ENCODE measurements at places on chromosomes 11 and 22.

GRCh38 chr11:95153857-95154246, 64.2 kb downstream of the ENDOD1 start:
- no peak for DNase-seq

DNA sequence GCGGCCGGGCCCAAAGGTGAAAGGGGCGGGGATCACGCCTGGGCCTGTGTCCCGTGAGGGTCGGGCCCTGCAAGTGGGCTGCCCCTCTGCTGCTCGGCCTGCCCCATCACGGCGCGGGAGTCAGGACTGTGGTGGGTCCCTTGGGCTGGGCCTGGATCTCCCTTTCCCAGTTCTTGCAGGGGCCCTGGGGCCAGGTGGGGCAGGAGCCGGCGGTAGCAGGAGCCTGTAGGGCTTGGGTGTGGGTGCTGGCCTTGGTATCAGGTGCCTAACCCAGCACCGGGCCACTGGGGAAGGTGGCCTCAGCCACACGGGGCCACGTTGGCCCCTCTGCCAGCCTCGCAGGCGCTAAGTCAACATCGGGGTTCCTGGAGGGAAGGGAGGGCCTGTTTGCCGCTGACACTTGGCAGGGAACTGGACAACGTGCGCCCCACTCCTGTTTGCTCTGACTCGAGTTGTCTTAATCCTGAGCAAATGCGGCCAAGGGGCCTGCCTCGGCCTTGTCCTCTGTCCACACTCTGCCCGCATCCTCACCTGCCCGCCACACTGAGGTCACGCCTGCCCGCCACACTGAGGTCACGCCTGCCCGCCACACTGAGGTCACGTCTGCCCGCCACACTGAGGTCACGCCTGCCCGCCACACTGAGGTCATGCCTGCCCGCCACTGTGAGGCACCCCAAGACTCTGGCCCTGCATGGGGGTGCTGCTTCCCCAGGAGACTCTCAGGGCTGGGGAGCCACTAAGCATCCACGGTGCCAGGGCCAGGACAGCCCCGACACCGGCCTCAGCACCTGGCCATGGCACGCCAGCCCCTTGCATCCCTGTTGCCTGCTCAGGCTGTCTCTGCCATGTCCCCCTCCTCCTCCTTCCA, 14.2 kb upstream of the MUC5B start:
- DNase-seq: no peak

DNA sequence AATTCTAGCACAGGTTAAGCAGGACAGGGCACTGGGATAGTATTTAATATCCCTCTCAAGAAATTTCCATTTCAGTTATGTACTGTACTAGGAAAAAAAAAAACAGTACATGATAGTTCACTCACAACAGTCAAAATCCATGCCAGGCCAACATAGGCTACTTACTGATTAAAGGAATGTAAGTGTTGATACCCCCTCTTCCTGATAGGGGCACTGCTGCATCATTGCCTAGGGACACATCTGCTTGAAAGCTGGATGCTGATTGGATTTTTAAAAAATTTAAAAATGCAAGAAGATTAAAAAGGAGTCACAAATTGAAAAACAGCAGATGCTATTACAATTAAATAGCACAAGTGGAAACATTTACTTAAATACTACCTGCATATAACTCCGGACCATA, 43.4 kb downstream of the APOL5 start:
- no peak for DNase-seq

DNA sequence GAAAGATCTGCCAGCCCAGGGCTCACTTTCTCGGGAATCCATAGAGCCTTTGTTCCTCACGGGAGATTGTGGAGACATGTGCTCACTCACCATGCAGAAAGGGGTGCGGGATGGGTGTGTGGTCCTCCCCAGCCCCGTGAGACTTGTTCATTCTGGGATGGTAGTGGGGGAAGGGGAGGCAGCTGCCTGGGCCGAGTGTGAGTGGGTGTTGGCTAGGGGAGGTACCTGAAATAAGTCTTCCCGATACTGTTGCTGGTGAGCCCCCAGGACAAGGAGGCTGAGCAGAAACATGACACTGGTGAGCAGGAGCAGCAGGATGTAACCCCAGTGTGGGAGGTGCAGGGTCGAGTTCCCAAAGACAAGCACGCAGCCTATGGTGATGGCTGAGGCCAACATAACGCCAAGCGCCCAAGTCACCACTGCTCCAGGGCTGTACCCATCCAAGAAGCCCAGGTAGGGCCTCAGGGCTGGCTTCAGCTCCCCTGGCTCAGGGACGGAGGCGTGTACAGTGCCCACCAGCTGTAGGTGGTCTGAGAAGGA, 2.8 kb downstream of the SLC7A4 start:
- no peak for DNase-seq

DNA sequence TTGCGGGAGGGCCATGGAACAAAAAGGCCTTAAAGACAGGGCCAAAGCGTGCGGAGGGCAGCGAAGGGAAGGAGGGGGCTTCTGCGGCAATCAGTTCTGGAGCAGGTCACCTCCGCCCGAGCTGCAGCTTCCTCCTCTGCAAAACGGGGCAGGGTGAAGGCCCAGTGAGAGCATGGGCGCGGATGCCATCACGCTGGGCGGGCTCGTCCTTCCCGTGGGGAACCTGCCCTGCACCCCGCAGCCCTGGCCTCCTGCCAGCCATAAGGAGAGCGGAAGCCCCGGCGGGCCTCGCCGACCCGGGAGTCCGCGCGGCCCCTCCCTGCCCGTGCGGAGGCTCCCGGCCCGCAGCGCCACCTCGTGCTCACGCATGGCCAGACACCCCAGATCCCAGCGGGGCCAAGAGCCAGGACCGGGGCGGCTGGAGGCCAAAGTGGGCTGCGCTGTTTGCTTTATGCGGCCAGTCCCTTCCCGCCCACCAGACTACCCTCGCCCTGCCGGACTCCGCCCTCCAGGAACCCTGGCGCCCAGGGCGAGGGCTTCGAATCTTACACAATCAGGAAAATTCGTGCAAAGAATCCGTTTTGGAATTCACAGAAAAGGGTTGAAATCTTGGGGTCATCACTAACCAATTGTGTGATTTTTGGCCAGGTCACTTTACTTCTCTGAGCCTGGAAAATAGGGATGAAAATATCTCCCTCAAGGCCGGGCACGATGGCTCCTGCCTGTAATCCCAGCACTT, 16.1 kb downstream of the TSKU start:
- peak; percentile 66 for DNase-seq

- DNase-seq: no peak
Observed at GRCh38 chr11:61447601-61448551, 18.0 kb downstream of the SDHAF2 start.

GRCh38 chr11:70833554-70833953, 418.8 kb downstream of the SHANK2 start:
- no peak for DNase-seq

DNA sequence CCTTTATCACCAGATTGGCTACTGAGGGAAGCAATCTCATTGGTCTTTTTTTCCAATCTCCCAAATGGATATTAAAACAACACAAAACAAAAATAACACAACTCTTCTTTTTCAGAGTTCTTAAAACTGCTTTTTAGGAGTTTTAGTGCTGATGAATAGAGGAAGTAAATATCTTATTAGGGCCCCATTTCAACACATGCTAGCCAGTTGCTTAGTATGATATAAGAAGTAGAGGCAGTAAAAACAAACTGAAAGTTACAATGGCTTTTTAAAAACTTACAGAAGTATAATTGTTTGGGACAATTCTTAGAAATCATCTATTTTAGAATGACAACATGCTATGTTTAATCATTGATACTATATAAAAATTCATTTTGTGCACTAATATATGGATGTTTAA, 3.4 kb downstream of the C11orf71 start:
- no peak for DNase-seq

- no peak for DNase-seq
Observed at GRCh38 chr11:113873236-113873626, 2.1 kb downstream of the USP28 start.

- DNase-seq: no peak
Observed at GRCh38 chr11:57772562-57772961, 11.0 kb downstream of the CTNND1 start.

DNA sequence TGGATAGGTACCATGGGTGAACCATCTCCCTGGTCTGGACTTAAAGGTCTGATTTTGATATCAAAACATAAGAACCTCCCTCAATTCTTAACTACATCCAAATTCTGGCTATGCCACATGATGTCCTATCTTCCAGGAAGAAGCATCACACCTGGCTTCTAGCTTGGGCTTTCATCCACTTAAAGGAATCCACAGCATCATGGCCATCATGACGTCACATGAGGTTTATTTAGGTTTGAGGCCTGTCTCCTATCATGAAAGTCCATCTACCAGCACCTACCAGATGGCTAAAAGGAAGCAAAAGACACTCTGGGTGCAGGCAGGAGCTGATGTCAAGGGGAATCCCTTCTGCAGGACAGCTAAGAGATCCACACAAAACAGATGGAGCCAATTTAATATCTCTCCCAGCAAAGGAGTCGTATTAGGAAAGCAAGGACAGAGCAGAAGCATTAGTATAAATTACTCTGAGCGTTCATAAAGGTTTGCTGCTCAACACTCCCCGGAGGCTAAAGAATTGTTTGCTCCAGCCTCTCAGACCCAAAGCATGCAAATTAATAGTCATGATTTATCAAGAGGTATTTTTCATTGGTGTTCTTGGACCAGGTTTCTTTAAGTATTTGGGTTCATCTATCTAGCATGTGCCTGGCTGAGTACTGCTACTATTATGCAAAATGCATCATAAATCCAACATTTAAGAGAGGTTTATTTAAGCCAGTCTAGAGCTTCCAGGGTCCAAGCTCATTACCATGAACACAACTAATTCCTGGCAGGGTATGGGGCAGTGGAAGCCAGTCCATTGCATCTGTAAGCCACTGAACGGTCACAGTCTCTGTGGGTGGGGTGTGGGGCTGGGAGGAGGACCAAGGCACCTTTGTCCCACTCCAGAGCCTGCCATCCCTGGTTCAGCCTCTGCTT, 47.2 kb downstream of the GALNT18 start:
- no peak for DNase-seq

DNA sequence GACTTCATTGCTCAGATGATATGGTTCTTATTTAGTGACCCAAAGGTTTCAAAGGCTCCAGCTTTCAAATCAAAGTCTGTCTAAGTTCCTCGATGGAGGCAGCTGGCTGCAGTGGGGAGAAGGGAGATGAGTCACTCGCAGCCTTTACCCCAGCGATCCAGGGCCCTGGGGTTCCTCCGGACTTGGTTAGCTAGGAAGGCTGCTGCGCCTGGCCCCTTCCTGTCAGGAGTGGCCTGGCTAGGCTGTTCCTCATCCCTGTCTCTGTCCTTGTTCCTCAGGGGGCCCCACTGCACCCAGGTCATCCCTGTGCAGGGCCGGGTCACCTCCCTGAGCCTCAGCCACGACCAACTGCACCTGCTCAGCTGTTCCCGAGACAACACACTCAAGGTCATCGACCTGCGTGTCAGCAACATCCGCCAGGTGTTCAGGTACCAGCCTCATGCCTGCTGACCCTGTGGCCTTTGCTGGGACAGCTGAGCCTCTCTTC, 13.9 kb downstream of the ATG16L2 start:
- no peak for DNase-seq

All from CD4-positive, alpha-beta T cell treated with Interleukin-15 for 4 hours (primary cell).